Temporal lobe (tissue), 4 donors: ENCODE measurements at places on chromosomes 13 and 19. TPM values are rescaled to one million over a fixed set of nuclear protein-coding genes. Genes with fewer than 3 reads are reported as not detected.

Gene CDX2
- total RNA-seq: not detected

Gene PRRG2
- 0.25 TPM for total RNA-seq

Gene DCT
- total RNA-seq: 2.2 TPM

Gene SMAD9
- total RNA-seq: 14.8 TPM

Gene IFT88
- 20.2 TPM for total RNA-seq
